Psoas muscle (tissue), 8 donors: ENCODE measurements at places on chromosomes 1 and 21. TPM values are rescaled to one million over a fixed set of nuclear protein-coding genes. Genes with fewer than 3 reads are reported as not detected.

DNA sequence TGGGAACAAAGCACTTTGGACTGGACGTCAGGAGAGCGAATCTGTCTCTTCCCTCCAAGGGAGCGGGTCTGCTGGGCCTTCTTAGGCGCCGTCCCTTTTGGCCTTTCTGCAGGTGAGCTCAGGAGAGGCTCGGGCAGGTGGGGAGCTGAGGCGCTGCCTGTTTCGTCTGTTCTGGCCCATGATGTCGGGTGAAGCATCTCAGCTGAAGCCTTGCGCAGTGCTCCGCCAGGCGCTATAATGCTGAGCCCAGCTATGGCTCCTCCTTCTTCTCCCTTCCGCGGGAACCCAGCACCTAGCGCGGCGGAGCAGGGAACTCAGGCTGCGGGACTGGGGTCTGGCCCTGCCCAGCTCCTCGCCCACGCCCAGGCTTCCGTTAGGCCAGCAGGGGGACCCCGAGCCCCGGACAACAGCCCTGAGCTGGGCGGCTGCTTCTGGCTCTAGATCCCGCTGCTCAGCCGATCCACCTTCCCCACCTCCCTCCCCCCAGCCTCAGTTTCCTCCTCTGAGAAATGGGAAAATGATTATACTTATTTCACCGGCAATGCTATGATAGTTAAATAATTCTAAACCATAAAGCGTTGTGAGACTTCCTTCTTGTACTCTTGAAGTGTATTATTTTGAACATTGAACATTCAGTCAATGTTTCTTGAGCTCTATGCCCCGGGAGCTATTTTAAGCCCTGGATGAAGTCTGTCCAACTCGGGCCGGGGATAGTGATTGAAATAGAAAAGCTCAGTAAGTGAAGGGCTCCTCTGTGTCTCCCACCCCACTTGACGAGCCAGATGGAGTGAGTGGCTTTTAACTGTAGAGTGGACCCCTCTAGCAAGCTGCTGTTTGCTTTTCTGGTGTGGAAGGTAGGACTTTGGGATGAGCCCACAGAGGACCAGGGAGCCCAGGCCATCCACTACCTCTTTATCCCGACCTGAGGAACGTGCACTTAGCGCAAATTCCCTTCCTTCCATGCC is 9.6 kb upstream of the ADORA1 start:
- DNase-seq: peak; percentile 90

- DNase-seq: no peak
Observed at GRCh38 chr1:11080931-11081330, 18.7 kb downstream of the EXOSC10 start.

DNA sequence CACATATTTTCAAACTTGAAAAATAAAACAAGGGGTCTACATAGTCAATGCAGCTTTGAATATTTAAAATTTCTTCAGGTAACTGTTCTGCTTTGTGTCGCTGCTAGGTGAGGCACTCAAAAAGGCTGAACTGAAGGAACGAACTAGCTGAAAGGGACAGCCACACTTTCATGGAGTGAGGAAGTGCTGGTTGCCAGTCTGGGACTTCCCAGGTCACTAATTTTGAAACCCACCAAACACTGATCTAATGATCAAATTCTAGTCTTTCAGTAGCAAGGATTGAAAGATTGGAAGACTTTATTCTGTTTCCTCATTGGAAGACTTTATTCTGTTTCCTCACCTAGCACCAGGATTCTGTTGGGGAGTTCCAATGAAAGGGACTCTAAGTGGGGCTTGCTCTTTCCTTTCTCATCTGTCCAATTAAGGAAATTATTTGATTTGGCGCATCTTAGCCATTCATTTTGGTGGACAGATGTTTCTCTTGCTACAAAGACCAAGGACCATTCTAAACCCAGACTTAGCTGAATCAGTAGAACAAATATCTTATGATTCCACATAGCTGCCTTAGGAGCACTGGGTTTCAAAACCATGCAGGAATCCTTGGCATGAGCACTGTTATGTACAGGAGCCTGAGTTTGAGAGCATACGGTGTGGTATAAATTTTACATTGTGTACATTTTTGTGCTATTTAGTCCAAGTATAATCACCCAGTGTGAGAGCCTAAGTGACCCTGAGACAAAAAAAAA is 10.9 kb upstream of the ARID1A start:
- DNase-seq: no peak

DNA sequence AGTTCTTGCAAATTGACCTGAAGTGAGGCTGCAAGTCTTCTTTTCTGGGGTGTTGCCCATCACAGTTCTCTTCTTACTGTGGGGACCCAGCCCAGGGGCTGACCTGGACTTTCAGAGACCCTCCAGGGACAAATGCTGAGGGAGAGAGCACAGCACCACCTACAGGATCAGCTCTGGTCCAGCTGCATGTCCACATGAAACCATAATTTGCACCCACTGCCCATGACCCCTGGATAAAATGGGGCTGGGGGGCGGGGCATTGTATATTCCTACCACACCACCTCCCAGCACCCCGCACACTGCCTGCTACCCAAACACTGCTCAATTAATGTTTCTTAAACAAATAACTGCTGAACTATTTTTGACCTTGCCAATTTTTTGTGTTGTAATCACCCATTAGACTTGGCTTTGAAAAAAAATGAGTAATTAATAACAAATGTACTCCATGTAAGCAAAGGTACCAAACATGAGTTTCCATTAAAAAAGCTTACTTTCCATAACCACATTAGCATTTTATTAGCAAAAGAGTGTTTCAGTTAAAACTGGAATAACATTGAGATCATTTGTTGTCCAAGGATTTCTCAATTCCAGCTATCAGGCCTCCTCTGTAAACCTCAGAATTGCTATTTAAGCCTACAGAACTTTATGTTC is 168.0 kb upstream of the RAB4A start:
- DNase-seq: no peak

GRCh38 chr1:212110617-212111016 is 75.1 kb downstream of the DTL start:
- DNase-seq: no peak

DNA sequence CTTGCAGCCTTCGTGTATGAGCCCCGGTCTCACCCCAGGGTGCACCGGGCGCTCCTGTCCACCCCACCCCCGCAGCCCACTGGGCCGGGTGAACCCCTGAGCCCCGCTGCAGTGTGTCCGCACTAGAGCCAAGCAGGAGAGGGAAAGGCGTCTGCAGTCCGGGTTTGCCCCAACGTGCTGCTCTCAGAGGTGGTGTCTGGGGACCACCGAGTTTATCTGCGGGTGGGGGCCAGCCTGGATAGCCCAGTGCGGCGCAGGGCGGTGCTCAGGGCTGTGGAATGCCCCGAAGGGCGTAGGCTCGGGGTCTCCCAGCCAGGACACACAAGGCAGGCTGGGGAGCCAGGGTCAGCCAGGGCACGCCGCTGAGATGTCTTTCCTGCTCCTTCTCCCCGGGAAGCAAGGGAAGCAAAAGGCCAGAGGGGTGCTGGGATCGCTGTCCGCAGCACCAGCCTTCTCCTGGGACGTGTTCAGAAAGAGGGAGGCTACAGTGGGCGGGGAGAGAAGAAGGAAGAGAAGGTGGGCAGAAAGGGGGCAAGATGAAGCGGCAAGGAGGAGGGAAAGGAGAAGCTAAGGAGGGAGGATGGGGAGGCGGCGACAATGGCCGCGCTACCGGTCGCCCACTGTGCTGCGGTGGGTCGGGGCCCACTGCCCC is 56.6 kb downstream of the MAB21L3 start:
- DNase-seq: peak; percentile 59

DNA sequence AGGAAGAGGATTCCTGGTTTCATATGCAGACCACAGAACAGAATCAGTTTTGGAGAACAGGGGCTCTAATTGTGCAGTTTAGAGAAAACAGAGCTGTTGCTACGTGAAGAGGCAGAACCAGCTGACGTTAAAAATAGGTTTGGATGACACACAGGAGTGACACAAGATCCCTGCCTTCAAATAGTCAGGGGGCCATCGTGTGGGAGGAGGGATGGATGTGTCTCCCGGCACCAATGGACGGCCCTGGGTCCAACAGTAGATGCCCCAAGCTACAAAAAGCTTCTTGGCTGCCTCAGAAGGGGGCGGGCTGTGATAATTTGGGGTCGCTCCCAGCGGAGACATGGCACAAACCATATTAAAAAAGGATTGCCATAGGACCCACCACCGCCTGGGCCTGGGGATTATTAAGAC is 87.8 kb downstream of the MRPL37 start:
- peak; percentile 69 for DNase-seq

- DNase-seq: no peak
Observed at GRCh38 chr1:42424201-42424600, 31.6 kb downstream of the ZMYND12 start.

The LAX1 gene
- 0.06 TPM for polyA plus RNA-seq

The TDRD10 gene
- polyA plus RNA-seq: 2.3 TPM
